AG10803 (cell line): ENCODE measurements at places on chromosomes 5 and 9.

GRCh38 chr9:69496846-69497450 lies 171.9 kb downstream of the ENTREP1 start:
- no peak for DNase-seq

DNA sequence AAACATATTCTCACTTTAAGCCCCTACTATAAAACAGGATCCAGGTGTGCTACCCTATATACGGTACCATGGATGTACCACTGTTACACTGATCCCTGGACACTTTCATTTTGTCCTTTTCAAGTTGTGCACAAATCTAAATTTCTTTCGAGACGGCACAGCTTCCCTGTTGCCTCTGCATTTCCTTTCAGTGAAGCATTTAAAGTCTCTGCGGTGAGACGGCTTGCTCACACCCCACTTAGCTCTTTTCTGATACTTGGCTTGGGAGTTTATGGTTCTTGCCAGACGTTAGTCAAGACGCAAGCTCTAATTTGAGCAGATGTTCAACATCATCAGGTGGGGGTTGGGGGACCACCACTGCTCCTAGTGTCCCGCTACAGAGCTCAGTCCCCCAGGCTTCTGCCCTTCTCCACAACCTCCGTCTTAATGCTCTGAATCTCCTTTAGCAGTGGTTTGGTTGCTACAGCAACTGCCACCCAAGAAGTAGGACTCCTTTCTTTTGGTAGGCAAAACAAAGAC lies 15.8 kb downstream of the F2RL2 start:
- peak; percentile 34 for DNase-seq

- no peak for DNase-seq
Measured at GRCh38 chr5:139386050-139386438, 2.9 kb upstream of the SLC23A1 start.

- no peak for DNase-seq
Measured at GRCh38 chr5:93637697-93638096, 54.7 kb downstream of the NR2F1 start.

DNA sequence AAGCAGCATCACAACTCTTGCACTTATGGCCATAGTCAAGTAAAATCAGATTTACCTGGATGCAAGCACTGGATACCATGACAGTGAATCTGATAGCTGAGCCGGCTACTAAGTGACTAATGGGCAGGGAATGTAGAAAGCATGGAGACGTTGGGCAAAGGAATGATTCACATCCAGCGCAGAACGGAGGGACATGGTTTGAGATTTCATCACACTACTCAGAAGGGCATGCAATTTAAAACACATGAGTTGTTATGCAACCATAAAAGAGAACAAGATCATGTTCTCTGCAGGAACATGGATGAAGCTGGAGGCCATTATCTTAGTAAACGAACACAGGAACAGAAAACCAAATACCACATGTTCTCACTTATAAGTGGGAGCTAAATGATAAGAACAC lies 169.1 kb upstream of the PIK3R1 start:
- DNase-seq = peak; percentile 100

DNA sequence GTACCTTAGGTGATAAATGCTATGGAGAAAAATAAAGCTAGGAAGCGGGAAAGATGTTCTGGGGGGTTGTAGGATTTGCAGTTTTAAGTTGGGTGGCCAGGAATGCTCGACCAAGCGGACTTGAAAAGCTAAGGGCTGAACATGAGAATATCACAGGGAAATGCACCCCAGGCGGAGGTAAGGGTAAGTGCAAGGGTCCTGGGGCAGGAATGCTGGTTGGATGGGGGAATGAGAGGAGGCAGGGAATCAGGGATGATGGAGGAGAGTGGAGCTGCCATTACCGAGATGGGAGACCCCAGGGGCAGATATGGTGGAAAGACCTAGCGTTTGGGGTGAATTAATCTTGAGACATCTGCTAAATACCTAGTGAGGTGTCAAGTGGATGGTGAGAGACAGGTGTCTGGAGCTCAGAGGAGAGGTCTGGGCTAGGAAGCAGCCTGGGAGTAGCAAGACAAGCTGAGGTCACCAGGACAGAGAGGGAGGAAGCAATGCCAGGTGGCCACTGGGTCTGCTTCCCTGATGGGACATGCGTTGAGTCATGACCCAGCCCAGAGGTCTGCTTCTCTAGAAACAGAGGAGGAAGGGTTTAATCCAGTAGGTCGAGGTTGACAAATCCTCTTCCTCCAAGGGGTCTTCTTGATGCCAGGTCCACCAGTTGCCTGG lies 77.7 kb upstream of the ASS1 start:
- no peak for DNase-seq

- no peak for DNase-seq
Measured at GRCh38 chr5:59287884-59288283, 605.6 kb downstream of the PDE4D start.

GRCh38 chr5:169286572-169287300 lies 14.2 kb downstream of the SLIT3 start:
- peak; percentile 74 for DNase-seq

- DNase-seq = peak; percentile 11
Measured at GRCh38 chr9:83154087-83154736, 91.3 kb upstream of the RASEF start.

DNA sequence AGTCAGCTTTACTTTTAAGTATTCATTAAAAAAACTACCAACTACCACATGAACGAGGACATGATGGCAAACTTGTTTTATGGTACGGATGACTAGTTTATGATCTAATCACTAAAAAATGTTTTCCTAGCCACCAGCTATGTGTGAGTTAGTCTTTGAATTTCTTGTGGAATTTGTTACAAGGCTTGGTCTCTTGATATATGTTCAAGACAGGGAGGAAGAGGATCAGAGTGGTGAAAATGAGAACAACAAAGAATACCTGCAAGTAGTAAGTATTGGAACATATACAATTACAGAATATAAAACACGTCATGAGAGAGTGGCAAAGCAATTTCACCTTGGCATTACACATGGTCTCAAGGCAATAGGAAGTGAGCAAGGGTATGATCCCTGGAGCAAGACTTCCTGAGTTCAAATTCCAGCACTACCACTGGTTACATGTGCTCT lies 548.6 kb upstream of the TLE4 start:
- peak; percentile 95 for DNase-seq

GRCh38 chr9:134291452-134291881 lies 34.8 kb upstream of the RXRA start:
- DNase-seq = no peak

- no peak for DNase-seq
Measured at GRCh38 chr5:93598091-93599000, 15.3 kb downstream of the NR2F1 start.

GRCh38 chr9:114316605-114317230 lies 6.2 kb upstream of the ORM1 start:
- DNase-seq = peak; percentile 8

GRCh38 chr5:154813736-154814135 lies 36.7 kb downstream of the FAXDC2 start:
- no peak for DNase-seq

DNA sequence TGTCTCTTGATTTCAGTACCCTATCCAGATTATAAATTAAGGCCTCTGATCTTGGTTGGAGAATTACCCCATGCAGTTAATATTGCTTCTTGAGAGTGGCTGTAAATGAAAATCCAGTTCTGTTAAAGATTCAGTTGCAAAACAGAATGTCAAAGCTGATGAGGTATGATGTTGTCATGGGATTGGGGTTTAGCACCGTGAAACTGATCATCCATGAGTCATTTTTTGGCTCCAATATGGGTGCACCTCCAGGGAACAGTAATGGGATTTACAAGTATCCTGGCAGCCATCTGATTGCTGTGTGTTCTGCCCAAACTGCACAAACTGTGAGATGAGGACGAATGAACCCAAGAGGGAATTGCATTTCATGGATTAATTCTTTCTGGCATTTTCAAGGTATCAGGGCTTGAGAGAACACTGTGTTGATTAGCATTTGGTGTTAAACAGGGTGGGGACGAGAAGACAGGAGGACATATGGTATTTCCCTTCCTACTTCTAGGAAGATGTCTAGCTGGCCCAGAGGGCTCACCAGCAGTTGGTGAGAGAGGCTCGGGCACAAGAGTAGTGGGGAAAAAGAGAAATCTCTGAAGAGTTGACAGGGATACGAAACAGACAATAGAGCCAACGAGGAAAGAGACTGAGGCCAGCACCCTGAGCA lies 214.7 kb downstream of the GAS1 start:
- DNase-seq = peak; percentile 93

- DNase-seq = peak; percentile 23
Measured at GRCh38 chr5:87829217-87829551, 416.5 kb upstream of the CCNH start.

DNA sequence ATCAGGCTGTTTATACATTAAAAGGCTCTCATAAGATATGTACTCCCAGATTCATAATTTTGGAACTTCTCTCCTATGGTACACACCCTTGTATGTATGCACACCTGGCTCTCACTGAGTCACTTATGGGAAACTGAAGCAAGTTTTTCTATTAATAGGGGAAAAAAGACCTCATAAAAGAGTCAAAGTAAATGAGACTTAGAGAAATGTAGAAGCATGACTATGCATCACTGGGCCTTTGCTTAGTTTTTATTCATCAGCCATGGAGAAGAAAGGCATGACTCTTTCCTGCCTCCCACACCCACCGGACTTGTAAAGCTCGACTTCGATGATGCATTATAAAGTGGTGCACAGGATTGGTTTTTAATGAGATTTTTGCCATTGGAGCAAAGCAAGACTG lies 28.2 kb downstream of the MTAP start:
- DNase-seq = no peak

DNA sequence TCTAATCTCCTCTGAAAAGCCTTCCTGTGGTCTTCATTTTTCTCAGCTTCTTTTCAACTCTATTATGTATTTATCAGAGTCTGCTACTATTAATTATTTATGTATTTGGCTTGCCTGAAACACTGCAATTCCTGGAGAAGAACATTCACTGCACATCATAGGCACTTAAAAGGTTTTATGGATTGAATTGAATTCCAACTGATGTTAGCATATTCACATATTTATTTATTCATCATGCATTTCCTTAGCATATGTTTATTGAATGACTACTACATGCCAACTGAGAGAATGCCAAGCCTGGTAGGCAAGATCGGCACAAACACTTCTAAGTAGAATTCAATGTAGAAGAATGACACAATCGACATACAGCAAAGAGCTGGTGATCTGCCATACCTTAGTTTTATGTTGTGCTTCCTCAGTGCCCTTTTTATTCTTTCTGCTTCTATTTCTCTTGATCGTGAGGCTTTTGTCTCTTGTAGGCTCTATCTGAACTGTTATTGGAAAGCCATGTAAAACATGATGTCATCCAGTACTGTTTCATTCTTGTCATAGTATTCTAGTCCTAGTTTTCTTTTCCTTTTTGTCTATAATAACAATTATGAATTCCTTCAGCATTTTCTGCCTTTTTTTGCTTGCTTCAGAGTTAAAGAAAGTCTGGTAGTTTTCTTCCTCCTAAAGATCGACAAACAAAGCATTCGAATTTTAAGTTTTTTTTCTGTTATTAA lies 454.2 kb downstream of the TLE4 start:
- DNase-seq = no peak

GRCh38 chr5:141359790-141360426 lies at the start of gene PCDHGB2:
Gene PCDHGB2 (plus strand): TSS chr5:141359994. CDS start chr5:141360136, 142 bp downstream.
- DNase-seq = peak; percentile 55

DNA sequence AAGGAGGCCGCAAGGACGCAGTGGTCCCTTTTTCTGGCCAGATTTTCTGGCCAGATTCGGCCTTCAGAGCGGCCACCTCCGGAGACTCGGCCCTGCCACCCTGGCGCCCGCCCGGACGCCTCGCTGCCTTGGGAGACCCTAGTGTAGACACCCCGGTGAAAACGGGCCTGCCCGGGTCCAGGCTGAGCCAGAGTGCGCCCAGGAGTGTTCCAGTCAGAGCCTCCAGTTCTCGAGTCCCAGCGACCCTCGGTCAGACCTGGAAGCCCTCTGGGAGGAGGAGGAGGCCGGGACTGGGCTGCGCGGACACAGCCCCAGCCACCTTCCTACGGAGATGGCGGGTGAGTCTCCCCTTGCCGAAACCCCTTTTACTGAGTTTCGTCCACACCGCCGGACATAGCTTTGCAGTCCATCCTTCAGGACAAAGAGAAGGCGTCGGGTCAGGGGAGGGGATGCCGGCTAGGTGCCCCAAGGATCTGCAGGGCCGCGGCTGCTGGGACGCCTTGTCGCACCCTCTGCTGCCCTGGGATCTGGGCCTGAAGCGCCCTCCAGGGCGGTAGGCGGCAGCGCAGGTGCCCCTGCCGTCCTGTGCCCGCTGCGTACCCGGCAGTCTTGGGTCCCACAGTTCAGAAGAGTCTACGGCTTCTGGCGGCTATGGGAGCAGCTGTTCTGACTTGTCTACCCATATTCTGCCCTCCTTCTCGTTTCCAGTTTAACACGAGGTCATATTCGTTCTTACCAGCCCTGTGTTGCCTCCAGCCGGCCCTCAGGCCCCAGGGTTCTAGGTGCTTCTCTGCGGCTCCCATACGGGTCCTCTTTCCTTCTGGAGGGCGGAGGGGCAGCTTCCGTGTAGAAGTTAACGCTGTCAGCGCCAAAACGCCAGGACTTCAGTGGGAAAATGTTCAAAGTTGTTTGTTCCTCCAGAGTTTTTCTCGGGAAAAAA lies 1771.7 kb upstream of the CDH9 start:
- no peak for DNase-seq

DNA sequence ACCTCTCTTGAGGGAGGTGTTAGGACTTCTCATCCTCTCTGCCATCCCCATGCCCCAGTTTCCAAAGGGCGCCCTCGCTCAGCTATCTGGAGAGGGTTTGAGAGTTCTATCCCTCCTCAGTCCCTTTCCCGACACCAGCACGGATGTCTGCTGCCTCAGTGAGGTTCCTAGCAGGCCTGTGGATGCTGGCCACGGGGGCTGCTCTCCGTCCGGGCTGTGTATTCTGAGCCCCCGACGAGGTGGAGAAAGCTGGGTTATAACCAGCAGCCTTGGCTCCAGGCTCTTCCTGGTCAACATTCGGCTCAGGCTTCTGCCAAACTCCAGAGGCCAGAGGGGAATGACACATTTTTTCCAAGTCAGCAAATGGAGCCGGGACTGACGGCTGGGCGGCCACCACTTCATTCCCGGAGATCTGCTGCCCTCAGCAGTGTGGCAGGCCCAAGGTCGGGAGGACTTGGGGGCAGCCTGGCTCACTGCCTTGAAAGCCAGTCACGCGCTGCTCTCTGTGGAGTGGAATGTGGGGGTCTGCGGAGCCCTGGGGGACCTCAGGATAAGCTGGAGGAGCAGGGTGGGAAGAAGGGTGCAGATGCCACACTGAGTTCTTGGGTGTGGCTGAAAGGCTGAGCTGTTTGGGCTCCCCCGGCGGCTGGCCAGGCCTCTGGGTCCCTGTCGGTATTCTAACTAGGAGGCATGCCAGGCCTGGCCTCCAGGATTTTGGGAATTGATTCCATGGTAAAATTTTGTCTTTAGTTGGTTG lies 27.4 kb downstream of the PTPA start:
- peak; percentile 74 for DNase-seq

- no peak for DNase-seq
Measured at GRCh38 chr9:127717766-127718165, 1.9 kb downstream of the TTC16 start.

- peak; percentile 9 for DNase-seq
Measured at GRCh38 chr5:135713161-135713915, 121.1 kb upstream of the SLC25A48 start.

- peak; percentile 16 for DNase-seq
Measured at GRCh38 chr9:75974016-75974766, 83.7 kb downstream of the PCSK5 start.

GRCh38 chr9:88587885-88588649 lies 53.1 kb downstream of the NXNL2 start:
- DNase-seq = peak; percentile 36
